ENCODE measurements at places on chromosomes 7 and 10.
A peak's percentile ranks its signal among the peaks of the same experiment; 100 is the strongest.

DNA sequence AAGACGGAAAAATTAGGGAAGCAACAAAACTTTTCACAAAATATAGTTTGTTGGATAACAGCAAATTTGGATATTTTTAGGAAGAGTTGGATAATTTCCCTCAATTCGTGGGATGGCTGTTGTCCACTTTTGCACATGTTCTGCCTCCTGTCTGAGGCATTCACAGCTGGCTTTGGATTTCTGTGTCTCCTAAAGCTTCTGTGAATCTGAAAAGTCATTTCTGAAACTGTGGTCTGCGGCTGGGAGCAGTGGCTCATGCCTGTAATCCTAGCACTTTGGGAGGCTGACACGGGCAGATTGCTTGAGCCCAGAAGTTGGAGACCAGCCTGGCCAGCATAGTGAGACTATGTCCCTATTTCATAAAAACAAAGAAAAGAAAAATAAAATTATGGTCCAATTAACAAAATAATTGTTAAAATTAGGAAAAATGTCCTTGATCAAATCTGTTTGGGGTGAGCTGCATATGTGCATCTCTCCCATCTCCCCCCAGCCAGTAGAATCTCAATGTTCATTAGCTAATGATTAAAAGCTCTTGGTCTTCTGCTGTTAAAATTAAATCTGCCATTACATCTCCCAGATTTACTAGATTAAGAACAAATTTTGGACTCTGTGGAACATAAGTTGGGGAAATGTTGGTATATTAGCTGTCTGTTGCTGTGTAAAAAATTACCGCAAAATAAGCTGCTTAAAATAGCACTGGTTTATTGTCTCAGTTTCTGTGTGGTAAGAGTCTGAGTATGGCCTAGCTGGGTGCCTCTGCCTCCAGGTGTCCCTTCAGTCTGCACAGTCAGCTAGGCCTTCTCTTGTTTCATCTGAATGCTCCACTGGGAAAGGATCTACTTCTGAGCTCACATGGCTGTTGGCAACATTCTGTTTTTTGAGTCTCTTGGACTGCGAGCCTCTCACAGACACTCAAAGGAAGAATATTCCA lies 332.0 kb upstream of the FZD1 start:
- DNase-seq = no peak

- DNase-seq = no peak
These were observed 33.0 kb downstream of the MINDY4 start for GRCh38 chr7:30804078-30804661.

DNA sequence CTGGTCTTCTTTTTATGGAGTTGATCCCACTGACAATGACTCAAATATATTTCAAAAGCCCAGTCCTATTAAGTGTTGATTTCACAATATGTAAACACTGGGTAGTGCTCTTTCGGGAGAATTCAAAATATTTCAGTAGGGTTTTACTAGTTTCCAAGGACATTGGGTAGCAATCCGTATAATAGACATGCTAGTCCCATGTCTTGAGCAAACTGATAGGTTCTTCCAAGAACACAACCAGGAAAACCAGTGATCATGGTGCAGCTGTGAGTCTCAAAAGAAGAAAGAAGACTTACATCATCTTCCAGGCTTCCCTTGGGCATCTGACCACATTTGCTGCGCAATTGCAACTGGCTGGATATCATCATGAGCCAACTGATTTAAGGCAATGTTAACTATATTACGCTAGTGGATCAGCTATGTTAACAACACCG lies 59.3 kb upstream of the APBB1IP start:
- DNase-seq = no peak

- DNase-seq = no peak
These were observed 48.5 kb upstream of the ARL4A start for GRCh38 chr7:12638851-12639456.

GRCh38 chr7:149180722-149181449 lies 14.5 kb upstream of the ZNF282 start:
- DNase-seq = no peak

GRCh38 chr10:78185693-78186055 lies 152.0 kb downstream of the RPS24 start:
- no peak for DNase-seq

DNA sequence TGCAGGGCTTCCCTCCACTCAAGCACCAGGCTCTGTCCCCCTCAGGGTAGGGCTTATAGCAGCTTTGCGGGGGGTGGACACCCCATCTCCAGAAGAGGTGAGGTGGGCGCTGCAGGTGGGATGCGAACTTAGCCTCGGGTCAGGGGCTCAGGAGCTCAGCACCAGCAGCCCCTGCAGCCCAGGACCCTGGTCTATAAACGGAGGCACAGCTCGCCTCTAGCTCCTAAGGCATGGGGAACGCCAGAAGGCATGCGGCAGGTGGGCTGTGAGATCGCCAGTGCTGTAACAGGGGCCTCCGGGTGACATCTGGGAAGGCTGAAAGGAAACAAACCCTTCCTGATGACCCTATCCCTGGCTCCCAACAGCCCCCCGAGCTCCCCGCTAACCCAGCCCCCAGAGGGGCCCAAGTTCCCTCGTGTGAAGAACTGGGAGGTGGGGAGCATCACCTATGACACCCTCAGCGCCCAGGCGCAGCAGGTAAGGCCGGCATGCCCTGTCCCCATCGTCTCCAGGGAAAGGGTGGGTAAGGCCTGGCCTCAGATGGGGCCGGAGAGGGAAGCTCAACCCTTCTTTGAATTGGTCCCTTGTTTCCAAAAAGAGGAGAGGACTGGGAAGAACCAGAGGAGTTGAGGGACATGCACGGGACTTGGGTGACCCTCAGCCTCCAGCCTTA lies 4.2 kb downstream of the NOS3 start:
- DNase-seq = no peak

GRCh38 chr10:68508090-68508489 lies 19.2 kb downstream of the SLC25A16 start:
- no peak for DNase-seq

GRCh38 chr7:113562242-113562641 lies 356.6 kb downstream of the PPP1R3A start:
- no peak for DNase-seq

DNA sequence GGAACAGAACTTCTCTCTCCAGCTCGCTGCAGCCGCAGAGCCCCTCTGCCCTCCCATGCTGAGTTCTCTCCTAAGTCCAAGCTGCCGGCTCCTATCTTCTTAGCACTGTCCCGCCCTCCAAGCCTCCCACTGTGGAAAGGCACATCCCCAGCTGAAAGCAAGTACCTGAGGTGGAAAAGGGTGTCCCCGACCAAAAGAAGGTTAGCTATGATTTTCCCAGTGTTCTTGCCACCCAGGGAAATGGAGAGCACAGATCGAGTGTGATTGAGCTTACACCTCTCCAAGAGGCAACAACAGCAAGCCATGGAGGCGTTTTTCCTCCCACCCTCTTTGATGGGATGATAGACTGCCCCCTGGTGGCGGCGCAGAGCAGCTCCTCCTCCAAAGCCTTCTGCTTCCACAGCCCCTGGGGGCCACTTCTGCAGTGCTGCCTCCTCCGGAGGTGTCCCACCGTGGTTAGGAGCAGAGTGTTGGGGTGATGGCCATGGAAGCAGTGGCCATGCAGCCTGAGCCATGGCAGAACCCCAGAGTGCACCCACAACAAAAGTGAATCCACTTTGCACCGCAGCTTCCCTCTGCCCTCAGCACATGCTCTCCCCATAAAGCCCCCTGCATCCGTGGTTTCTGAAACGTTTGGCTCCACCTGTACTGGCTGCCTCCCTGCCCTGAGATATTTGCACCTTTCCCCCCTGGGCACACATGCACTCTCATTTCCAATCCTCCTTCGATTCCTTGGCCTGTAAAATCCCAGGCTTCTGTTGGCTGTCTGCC lies 143.1 kb upstream of the STK17A start:
- peak; percentile 24 for DNase-seq

DNA sequence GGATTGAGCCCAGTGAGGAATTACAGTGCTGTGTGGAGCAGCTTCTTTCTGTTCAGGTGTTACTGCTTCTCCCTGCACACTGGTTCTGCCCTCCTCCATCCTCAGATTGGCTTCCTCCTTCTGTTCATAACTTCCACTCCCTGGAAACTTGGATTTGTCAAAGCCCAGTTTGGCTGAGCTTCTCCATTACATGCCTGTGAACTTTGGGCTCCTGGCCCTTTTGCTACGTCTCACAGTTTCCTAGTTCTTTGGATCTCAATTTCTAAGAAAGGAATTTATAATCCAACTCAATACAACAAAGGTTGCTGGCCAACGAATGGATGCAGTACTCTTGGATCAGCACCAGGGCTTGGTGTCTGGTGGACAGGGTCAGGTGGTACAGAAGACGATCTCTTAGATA lies 318.1 kb downstream of the RPS24 start:
- no peak for DNase-seq

DNA sequence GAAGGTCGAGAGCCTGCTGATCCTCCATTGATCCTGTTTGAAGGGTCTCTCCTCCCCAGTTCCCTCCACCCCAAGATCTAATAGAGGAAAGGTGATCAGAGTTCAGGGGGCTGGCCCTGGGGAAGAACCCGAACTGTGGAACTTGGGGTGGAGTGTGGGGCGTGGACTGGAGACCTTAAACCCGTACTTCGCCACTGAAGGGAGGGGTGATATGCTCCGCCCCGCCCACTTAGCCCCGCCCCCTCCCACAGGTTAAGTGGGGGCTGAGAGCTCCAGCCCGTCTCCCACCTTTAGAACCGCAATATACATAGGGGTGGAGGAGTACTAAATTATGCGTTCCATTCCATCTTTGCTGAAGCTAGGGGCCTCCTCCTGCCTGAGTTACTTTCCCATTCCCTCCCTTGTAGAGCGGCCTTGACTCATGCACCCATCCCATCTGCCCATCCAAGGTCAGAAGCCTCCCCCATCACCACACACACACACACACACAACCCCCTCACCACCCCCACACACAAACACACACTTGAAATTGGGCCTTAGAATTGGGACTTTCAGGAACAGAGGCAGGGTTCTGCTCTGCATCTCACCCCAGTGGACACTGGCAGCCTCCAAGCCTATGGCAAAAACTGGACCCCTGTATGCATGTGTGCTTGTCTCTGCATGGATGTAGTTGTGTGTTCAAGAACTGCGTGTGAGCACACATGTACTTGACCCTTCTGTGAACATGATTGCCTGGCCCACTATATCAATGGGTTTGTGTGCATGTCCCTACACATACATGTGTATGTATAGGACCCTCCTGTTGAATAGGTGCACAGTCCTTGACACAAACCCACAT lies 991 bp downstream of the SEMA4G start:
- DNase-seq = no peak

DNA sequence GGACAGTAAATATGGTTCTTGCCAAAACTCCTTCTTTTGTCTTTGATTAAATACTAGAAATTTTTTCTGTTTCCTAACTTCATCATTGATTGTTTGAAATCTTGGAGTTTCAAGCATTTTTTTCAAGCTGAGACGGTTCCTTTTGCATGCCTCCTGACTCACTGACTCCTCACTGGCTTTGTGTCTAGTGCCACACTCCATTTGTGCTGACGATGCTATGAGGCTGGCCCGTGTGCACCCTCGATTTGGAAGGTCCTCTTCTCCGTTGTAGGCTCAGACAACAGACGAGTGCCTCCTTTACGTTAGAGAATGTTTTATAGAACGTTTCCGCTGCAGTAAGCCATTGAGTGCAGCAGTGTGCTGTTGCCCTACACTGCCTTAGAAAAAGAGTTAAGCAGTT lies 10.8 kb upstream of the CSGALNACT2 start:
- DNase-seq = no peak

DNA sequence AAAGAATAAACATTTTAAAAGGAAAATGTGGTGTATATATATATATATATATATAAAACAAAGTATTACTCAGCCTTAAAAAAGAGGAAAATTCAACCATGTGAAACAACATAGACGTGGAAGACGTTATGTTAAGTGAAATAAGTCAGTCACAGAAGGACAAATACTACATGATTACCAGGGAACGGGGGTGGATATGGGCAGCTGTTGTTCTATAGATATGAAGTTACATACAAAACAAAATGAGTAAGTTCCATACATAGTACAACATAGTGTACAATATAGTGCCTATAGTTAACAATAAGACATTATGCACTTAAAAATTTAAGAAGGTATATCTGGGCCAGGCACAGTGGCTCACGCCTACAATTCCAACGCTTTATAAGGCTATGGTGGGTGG lies 48.8 kb downstream of the SGMS1 start:
- no peak for DNase-seq

GRCh38 chr7:91212582-91212981 lies 51.7 kb upstream of the FZD1 start:
- no peak for DNase-seq

DNA sequence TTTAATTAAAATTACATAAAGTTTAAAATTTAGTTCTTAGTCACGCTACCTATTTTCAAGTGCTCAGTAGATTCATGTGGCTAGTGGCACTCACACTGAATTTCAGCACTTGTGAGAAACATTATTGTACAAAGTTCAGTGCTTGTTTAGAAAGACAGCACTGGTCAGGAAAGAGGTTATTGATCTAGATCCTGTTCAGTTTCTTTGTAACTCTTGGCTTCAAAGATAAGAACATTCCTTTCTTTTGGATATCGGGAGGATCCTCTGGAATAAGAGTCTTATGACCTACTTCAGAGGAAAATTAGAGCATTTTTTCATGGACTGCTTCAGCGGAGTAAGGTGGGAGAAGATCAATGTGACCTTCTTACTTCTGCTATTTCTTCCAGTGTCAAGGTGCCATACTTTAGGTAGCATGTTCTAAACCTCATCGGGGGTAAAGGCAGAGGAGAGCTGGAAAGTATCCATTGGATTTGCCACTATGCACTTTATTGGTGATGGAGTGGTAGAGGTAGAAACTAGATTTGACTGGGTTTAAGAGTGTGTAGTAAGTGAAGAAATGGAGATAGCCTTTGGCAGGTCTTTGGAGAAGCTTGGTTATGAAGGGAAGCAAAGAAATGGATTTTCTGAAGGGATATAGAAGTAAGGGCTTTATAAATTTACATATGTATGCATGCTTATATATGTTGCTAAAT lies 39.9 kb downstream of the PHYHIPL start:
- no peak for DNase-seq

DNA sequence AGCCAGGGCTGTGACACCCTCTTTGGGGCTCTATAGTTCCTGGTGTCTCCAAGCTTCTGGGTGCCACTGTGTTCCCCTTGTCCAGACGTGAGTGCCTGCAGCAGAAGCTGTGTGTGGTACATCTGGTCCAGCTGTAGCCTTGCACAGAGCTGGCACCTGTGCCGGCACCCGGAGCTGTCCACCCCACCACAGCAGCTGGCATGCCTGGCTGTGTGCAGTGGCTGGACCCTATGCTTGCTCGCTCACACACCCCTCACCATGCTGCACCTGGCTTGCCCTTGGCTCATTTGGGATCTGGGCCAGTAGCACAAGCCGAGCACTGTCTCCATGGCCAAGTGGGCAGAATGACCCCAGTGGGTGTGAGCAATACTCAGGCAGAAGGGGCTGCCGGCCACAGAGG lies 10.6 kb downstream of the DNAJB9 start:
- no peak for DNase-seq
